ENCODE measurements at places on chromosomes 4 and X. TPM values are rescaled to one million over a fixed set of nuclear protein-coding genes. Genes with fewer than 3 reads are reported as not detected.

- no peak for DNase-seq
Observed at GRCh38 chr4:173413036-173413435, 14.1 kb upstream of the SCRG1 start.

Gene KLHL2
- 10.1 TPM for total RNA-seq

DNA sequence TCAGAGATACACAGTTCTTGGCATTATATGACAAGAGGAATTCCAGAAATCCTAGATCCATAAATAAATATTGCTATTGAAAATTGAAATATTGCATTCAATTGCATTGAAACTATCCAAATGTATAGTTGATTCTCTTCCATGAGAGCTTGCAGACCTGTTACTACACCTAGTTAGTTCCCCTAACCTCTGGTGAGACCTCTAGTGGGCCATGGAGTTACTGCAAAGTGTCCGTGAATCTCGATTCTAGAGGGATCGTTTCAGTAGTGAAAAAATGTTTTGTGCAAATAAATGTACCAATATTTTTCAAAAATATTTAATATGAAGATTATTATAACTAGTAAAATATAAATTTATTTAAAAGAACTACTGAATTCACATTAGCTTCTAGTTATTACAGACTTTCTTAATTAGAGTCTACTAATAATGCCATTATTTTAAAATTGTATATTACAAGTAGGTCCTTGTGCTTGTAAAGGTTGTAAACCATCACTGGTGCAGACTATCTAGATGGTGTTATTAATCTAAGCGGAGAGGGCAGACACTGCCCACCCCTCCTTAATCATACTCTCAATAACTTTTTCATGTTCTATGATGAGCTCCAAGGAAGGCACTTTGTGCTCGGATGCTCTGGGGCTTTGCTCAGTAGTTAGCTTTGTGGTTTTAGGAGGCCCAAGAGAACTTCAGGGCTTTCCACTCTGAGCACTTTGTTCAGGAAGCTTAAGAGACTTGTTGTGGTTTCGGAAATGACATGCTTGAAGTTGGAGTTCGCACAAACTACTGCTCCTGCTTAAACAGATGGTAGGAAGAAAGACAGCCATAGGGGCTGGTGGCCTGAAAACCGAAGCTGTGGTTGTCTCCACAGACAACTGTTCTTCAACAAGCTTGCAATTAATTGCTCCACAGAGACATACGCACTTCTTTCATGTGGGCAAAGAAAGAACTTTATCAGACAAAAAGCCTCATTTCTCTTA lies 42.8 kb downstream of the IL21 start:
- DNase-seq, result no peak

DNA sequence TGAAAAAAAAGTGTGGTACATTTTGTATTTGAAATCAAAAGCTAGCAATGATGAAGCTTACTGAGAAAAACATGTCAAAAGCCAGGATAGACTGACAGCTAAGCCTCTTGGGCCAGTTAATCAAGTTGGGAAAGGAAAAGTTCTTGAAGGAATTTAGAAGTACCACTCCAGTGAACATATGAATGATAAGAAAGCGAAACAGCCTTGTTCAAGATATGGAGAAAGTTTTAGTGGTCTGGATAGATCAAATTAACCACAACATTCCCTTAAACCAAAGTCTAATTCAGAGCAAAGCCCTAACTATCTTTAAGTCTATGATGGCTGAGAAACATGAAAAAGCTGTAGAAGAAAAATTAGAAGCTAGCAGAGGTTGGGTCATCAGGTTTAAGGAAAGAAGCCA lies 268.3 kb downstream of the PDHA2 start:
- DNase-seq, result no peak

DNA sequence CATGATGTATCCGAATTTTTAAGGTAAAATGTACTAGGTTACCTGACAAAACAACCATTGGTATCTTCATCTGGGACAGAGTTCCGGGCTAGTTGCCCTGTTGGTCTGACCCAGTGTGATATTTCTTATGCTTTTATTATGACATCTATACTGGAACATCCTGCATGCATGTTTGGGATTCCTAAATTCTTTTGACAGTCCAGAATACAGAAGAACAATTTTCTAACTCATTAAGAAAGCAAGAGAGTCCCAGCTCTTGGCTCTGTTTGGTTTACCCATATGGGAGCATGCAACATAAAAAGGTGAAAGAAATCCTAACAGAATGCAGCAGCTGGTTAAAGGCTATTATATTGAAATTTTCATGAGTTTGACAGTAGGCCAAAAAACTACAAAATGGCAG lies 247.7 kb upstream of the FTHL17 start:
- DNase-seq, result no peak

DNA sequence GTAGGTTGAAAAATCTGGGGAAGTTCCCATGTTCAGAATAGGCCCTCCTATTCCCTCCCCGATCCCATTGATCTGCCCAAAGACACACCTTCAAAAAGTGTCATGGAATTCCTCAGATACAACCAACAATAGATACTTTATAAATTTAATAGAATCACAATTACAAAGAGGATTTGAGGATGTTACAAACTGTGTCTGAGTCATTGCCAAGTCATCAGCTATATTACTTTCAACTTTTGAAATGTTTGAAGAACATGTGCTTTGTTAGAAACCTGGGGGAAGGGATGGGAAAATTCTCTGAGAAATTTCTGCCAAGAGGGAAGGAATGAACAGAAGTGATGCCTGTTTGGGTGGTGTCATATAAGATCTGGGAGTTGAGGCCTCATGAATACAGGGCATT lies 46.7 kb downstream of the KCNIP4 start:
- no peak for DNase-seq

Gene SLIT2
- 40.4 TPM for total RNA-seq

DNA sequence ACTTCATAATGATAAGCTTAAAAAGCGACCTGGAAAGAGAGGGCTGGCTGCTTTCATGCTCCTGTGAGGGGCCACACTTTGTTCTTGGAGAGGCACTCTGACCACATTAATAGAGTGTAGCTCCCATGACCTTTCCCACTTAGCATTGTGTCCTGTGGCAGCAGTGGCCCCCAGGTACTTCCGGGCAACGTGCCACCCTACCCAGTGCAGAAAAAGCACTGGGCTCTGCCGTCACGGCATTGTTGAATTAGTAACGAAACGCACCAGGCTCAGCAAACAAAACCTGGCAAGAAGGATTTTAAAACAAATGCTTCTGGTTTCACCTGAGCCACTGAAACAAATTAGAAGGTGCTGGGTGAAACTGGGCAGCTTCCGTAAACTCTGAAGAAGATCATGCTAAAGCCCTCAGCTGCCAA lies 5.4 kb upstream of the SORBS2 start:
- no peak for DNase-seq

GRCh38 chr4:158459085-158459820 lies 62.4 kb upstream of the RXFP1 start:
- DNase-seq, result no peak

Gene TEC
- total RNA-seq, result 5.5 TPM

Gene PCDH11X
- 4.1 TPM for total RNA-seq

- no peak for DNase-seq
Observed at GRCh38 chrX:10206317-10206716, 49.5 kb downstream of the CLCN4 start.

Gene TAF7L
- total RNA-seq, result 0.20 TPM

- DNase-seq, result no peak
Observed at GRCh38 chr4:182564724-182565369, 321.6 kb downstream of the TENM3 start.

DNA sequence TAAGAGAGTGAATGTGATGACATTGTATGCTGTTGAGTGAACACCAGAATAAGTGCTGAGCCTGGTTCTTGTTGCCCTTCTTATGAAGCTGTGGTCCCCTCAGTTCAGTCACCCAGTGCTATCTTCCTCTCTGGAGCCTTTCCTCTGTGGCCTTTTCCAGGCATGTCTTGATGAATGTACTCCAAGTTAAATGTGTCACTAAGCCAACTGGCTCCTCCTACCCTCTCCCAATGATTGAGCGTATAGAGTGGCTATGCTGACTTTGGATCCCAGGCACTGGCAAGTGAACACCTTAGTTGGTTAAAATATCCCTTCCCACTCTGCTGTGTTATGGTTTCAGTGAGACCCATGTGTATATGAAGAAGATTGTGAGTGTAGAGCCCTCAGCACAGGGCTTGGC lies 134.1 kb upstream of the MAMLD1 start:
- DNase-seq, result no peak

GRCh38 chr4:152696764-152697261 lies 17.0 kb upstream of the TMEM154 start:
- DNase-seq, result no peak

DNA sequence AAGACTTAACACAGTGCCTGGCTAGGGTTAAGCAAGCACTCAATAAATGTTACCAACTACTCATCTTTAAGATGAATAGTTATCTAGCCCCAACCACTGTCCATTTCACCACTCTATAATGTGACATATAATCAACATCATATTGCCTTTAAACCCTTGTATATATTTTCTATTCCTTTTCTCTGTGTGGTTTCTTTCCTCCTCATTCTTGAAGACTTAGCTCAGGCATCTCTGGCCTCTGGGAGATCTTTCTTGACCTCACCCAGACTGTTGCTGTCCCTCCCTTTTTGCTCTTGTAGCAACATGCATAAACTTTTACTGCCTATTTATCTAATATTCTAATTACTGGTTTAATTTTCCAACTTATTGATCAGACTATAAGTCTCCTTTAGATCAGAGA lies 249.9 kb upstream of the MAB21L2 start:
- DNase-seq, result no peak
